ENCODE measurements at places on chromosomes 6 and 20.

DNA sequence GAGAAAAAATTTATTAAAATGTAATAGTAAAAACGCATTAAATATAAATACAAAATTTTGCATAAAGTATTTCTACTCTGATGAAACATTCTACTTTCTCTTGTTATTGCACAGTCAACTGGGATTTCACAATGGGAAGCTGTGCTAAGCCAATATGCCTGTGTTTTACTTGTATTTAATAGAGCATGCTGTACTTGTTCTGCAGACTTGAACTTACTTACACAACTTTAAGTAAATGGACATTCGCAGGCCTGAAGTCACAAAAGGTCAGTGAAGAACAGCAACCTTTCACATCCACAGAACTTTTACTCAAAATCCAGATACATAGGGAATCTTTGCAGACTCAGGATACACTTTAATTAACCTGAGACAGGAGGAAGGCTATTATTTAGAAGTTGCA lies 409.5 kb downstream of the BTBD3 start:
- no peak for DNase-seq

- DNase-seq = peak; percentile 95
Measured at GRCh38 chr6:108560463-108561308, at the start of gene FOXO3. Gene FOXO3 (plus strand): TSS chr6:108560917. CDS start chr6:108561209, 292 bp downstream.

DNA sequence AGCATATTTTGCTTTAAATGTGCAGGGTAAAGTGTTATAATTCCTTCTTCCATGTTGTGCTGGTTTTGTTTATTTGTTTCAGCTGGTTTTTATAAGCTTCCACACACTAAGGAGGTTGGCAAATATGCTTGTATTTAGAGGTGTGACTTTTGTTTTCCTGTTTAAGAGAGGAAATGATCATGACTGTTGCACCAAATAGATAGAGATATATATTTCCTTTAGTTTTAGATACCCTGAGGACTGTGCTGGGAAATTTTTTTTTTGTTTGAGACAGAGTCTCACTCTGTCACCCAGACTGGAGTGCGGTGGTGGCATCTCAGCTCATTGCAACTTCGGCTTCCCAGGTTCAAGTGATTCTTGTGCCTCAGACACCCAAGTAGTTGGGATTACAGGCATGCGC lies 5.8 kb downstream of the TBPL1 start:
- no peak for DNase-seq

GRCh38 chr6:105810922-105811482 lies 275.1 kb upstream of the PRDM1 start:
- DNase-seq = no peak

GRCh38 chr20:8317448-8317847 lies 185.4 kb downstream of the PLCB1 start:
- DNase-seq = no peak

GRCh38 chr6:132004668-132005067 lies 53.5 kb upstream of the CCN2 start:
- no peak for DNase-seq

- no peak for DNase-seq
Measured at GRCh38 chr20:63281742-63282665, 9.4 kb downstream of the ARFGAP1 start.

GRCh38 chr6:29976588-29977424 lies 34.5 kb downstream of the HLA-A start:
- peak; percentile 88 for DNase-seq

- DNase-seq = no peak
Measured at GRCh38 chr6:92069781-92070180, 1349.6 kb downstream of the EPHA7 start.

GRCh38 chr6:128519132-128519930 lies 1.1 kb downstream of the PTPRK start:
- DNase-seq = peak; percentile 61

- no peak for DNase-seq
Measured at GRCh38 chr6:27605401-27606342, 132.8 kb upstream of the ZNF184 start.

DNA sequence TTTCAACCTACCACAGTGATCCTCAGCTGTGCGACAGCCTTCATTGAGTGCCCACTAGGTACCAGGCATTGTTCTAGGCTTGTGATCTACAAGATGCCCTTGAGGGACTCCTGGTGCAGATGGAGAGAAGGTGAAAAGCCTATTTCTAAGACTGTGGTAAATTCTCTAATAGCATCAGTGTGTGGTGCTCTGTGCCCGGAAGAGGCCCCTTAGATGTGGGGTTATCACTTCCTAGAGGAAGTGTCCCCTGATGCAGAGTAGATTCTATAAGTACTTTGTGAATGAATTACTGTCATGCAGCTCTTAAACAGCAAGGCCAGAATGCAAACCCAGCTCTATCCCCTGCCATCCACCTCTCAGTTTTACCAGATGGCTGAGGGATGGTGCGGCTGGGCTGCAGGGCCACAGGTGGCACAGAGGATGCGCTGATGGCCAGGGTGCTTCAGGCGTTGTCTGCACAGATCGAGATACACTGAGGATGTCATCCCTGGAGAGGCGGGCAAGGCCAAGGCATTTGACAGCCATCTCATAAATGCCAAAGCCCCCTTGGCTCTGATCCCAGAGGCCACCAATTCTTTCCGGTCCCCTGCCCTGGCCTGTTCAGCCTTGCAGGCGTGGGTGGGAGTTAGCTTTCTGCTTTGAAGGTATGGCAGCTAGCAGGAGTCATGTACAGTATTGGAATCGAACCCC lies 96.7 kb downstream of the TOX2 start:
- DNase-seq = no peak

- DNase-seq = peak; percentile 33
Measured at GRCh38 chr20:46458866-46459750, 52.7 kb upstream of the ELMO2 start.

DNA sequence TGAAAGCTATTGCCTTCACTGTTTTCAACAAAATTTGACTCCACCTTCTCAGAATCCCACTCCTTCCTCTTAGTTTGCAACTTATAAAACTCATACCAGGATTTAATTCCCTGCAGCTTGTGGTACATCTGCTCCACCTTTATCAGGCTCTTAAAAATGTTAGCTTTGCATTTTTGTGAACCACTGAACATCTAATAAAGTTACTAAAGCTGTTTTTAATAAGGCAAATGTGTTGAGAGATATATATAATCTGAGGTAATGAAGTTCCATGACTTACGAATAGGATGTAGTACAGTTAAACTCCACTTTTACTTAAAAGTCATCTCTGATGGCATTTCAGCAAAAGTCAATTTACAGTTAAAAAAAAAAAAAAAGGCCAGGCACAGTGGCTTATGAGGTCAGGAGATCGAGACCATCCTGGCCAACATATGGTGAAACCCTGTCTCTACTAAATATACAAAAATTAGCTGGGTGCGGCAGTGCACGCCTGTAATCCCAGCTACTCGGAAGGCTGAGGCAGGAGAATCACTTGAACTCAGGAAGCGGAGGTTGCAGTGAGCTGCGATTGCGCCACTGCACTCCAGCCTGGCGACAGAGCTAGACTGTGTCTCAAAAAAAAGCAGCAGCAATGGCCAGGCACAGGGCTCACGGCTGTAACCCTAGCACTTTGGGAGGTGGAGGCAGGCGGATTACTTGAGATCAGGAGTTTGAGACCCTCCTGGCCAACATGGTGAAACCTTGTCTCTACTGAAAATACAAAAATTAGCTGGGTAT lies 106.2 kb downstream of the KIF13A start:
- DNase-seq = no peak

All from small intestine (tissue), 16 donors.